ENCODE measurements at places on chromosomes 1 and 21.

DNA sequence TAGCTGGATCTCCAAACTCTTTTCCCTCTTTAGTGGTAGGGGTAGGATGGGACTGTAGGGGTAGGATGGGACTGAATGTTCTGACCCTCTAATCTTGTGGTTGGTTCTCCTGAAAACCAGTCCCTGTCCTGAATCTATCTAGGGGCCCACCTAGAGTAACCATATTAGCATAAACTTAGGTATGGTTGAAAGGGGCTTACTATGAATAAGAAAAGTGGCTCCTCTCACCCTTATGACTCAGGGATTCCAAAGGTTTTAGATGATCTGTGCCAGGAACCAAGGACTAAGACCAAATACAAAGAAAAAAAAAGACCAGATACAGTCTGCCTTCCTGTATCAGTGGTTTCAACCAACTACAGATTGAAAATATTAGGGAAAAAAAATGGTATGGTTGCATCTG lies 28.9 kb downstream of the RNF2 start:
- DNase-seq: no peak

DNA sequence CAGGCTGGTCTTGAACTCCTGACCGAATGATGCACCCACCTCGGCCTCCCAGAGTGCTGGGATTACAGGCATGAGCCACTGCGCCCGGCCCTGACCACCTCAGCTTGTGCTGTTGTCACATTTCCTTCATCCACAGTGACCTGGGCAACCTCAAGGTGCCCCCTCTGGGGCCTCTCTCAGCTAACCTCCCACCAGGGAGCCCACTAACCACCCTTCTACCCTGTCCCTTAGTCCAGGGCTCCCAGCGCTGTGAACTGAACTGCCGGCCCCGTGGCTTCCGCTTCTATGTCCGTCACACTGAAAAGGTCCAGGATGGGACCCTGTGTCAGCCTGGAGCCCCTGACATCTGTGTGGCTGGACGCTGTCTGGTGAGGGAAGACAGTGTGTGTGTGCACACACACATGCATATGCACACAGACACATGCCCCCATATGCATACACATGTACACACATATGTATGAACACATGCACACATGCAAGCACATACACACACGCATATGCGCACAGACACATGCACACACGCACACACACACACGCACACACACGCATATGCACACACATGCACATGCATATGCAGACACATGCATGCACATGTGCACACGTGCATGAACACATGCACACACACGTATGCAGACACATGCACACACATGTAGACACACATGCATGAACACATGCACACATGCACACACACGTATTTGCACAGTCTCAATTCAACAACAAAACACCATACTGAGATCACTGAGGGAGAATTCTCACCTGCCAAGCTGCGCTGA lies 6.2 kb downstream of the ADAMTSL4 start:
- DNase-seq: no peak

GRCh38 chr1:6288665-6289064 lies 27.8 kb upstream of the GPR153 start:
- DNase-seq: no peak

DNA sequence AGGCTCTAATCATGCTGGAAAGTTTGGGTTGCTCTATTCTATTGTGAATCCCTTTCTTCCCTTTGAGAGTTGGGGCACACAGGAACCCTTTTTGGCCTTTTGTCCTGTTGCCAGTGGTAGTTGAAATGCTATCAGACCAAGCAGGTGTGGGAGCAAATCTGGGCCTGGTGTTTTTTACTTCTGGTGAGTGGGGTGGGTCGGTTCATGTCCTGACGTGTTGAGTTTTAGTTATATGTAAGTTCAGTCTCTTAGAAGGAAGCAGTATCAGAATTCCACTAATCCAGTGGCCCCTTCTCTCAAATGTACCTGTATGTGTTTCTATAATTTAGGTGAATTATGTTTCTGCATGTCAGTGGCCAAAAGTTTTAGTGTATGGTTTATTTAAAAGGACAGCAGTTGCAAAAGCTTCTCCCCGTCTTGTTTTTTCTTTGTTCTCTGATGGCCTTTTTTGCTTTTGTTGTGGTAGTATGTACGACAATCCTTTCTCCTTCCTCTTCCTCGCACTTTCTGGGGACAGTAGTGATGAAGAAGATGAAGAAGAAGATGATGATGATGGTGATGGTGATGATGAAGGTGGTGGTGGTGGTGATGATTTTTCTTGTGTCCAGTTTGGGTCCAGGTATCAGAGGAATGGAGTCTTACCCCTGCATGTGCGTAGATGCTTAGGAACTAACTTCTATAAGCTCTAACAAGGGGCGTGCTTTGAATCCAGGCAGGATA lies 74.2 kb downstream of the UBE4B start:
- no peak for DNase-seq

- DNase-seq: no peak
Observed at GRCh38 chr1:222750651-222751050, 13.6 kb downstream of the FAM177B start.

All from thoracic aorta (tissue), 2 donors.